ENCODE measurements at places on chromosomes 4 and X.

- DNase-seq = no peak
These were observed 36.7 kb downstream of the FGFRL1 start for GRCh38 chr4:1047976-1048772.

DNA sequence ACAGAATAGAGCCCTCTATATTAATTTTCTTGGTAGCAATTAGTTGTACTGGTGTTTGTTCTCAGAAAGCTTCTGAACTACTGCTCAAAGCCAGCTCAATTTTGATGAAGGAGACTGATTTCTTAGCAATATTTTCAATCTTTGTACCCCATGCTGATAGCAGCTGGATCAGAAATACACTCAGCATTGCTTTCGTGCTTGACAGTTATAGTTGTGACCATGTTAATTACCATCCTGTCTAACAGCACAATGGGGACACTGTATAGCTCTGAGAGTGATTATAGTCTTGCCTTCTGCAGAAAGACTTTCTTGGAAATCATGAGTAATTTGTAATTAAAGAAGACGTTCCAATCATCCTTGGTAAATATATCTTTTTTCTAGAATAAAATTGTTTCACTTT, 79.7 kb upstream of the GNPDA2 start:
- DNase-seq = no peak

DNA sequence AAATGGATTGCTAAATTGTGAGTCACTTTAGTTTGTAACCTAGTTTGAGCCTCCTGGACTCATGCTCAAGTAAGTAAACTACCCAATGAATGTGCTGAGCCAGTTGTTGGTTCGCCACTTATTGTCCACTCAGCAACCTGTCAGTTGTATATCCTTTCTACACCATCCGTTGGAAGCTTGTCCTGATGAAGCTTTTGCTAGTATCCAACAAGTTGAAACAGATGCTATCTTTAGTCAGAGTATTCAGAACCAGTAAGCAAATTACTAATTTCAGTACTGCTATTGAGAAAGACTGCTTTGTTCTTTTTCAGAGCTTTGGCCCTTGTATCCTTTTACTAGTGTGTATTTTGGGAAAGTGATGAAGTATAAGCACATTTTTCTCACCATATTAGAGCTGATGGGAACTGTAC, 4.3 kb upstream of the NAA15 start:
- no peak for DNase-seq

DNA sequence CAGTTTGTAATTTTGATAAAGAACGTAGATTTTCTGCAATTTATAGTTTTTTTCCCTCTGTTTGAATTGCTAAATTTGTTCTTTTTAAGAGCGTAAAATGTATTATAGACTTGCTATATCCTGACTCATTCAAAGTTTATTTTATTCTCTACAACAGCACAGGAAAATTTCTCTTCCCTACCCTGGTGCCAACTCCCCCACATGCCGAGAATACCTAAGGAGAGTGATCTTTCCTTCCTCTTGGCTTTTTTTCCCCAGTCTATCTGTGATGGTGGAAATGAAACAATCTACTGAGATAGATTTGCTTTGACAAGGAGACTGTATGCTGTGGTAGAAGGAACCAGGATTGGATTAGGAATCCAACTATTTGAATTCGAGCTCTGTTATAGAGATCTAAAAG, 271.6 kb downstream of the TLL1 start:
- no peak for DNase-seq

- DNase-seq = peak; percentile 37
These were observed 36.4 kb upstream of the RBM41 start for GRCh38 chrX:107154787-107155620.

GRCh38 chrX:43559644-43560043, 96.5 kb upstream of the MAOA start:
- DNase-seq = peak; percentile 46

DNA sequence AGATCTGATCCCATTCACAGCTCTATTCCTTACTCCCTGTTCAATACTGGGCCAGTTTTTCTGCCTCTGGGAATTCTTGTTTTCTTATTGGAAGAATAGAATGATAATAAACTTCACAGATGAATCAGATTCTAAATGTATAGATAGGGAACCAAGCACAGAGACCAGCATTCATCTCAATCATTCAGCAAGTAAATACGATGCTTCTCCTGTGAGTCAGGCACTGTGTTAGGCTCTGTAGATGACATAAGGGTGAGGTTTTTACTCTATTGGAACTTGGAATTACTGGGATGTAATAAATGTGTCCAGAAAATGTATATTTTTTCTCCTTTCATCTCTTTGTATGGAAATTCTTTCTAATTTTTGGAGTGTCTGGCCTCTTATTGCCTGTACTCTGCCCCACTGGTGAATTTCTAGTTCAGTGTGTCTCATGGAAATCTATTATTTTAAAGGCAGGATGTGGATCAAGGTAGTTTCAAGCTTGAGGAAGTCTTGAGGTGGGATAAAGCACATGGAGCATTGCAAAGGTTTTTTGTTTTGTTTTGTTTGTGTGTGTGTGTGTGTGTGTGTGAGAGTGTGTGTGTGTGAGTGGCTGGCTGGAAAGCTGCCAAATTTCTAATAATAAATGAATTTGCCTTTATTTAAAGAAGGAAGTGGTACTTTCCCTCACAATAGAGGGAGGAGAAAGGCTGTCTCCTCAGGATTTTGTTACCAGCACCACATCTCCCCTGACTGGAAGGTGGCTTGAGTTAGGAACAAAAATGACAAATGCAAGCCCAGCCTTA, 117.9 kb upstream of the HS3ST1 start:
- DNase-seq = no peak

- DNase-seq = no peak
These were observed 477.4 kb downstream of the ACTRT1 start for GRCh38 chrX:127574829-127575228.

GRCh38 chr4:1471443-1472147, 65.4 kb upstream of the NKX1-1 start:
- no peak for DNase-seq

- peak; percentile 21 for DNase-seq
These were observed 82.4 kb upstream of the HPRT1 start for GRCh38 chrX:134377537-134377936.
